ENCODE measurements at places on chromosomes 6 and 20.

DNA sequence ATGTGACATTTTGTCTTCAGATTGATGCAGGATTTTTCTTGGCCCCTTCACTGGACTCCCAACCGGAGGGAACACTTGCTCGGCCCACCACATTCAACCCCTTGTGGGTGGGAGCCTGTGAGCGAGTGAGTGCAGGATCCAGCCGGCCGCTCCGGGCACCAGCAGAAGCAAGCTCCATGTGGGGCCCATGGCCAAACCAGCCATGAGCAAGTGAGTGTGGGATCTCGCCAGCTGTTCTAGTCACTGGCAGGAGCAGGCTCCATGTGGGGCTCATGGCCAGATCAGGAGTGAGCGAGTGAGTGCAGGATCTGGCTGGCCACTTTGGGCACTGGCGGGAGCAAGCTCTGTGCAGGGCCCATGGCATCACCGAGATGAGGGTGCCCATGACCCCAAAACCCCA, 42.6 kb downstream of the OSTM1 start:
- DNase-seq, result no peak

DNA sequence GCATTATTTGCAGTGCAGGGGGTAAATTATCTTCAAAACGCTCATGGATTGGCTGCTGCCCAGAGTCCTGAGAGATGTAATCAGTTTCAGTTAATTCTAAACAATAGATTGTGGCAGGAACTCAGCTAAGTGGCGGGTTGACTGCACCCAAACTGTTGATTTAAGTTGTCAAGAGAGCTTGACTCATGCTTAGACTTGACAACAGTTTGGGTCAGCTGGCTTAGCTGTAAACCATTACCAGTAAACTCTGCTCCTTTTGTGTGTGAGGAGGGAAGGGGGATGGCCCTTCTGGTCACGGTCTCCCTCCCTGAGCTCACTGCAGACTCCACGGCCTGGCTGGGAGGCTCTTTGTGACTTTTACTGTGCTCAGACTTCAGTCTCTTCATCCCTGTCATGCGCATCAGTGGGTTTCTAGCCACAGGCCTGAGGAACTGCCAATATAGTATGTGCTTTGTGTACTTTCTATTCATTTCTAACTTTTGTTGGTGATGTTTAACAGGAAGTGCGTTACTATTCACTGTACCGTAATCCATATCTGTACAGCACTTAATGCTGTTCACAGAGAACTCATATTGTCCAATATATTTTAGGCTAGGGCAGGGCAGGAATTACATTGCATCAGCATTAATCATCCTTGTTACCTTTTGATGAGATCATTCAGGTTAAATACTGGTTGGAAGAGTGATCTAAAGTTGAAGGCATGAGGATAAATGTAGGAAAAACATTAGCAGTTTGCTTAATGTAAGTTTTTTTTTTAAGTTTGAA, 488.3 kb downstream of the CDKAL1 start:
- DNase-seq, result peak; percentile 57

DNA sequence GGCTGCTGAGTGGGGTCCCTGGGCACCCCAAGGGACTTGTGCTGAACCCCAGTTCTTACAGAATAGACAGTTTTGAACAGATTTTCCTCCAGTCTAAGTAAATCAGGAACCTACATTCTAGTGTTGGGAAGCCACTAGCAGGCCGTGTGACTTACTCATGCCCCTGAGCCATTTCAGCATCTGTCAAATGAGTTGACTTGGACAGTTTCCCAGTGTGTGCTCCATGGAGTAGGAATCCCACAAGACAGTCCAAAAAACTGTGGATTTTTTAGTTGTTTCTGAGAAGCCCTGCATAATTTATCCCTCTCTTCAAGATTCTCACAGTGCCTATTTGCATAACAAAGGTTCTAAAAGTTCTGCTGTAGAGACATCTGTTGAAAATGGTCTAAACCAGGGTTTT, 2.1 kb downstream of the GABRR2 start:
- DNase-seq, result peak; percentile 55

DNA sequence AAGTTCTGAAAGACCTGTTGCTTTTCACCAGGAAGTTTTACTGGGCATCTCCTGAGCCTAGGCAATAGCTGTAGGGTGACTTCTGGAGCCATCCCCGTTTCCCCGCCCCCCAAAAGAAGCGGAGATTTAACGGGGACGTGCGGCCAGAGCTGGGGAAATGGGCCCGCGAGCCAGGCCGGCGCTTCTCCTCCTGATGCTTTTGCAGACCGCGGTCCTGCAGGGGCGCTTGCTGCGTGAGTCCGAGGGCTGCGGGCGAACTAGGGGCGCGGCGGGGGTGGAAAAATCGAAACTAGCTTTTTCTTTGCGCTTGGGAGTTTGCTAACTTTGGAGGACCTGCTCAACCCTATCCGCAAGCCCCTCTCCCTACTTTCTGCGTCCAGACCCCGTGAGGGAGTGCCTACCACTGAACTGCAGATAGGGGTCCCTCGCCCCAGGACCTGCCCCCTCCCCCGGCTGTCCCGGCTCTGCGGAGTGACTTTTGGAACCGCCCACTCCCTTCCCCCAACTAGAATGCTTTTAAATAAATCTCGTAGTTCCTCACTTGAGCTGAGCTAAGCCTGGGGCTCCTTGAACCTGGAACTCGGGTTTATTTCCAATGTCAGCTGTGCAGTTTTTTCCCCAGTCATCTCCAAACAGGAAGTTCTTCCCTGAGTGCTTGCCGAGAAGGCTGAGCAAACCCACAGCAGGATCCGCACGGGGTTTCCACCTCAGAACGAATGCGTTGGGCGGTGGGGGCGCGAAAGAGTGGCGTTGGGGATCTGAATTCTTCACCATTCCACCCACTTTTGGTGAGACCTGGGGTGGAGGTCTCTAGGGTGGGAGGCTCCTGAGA, at the start of gene HFE:
Gene HFE, plus strand, starts transcription at position 146 of the 832 bp plus-strand sequence. Its CDS starts 12 bp downstream, at position 158.
- peak; percentile 37 for DNase-seq

DNA sequence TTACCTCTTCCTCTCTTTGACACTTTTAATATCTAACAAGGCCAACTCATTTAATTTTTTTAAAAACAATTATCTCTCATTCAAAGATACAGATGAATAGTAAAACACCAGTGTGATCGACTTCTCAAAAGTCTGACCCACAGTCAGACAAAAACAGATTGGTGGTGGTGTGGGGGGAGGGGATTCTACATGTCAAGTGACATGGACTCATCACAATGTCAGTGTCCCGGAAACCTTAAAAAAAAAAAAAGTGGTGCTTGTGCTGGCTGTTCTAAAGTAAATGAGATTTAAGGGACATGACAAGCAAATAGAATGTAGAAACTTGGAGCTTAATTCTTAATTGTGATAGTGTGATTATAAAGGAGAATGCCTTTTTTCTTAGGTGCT, 16.3 kb upstream of the RFPL4B start:
- no peak for DNase-seq

DNA sequence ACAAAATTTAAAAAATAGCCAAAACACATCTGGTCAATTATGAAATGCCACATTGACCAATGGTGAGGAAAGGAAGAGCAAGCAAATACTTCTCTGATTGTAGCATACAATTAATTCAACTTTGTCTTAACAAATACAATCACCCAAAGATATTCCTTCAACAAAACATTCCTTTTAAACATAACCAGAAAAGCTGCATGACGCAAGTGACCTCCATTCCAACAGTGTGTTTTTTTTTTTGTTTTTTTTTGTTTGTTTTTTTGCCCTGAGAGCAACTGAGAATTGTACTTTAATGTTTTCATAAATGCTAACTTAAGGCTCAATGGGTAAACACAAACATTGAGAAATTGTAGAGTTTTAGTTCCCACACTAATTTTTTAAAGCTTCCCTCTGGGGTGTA, 184.4 kb downstream of the PTPRK start:
- no peak for DNase-seq

- no peak for DNase-seq
Observed at GRCh38 chr6:31041372-31041974, 31.2 kb downstream of the MUC22 start.

GRCh38 chr20:43766917-43767316, 40.1 kb upstream of the GTSF1L start:
- no peak for DNase-seq

DNA sequence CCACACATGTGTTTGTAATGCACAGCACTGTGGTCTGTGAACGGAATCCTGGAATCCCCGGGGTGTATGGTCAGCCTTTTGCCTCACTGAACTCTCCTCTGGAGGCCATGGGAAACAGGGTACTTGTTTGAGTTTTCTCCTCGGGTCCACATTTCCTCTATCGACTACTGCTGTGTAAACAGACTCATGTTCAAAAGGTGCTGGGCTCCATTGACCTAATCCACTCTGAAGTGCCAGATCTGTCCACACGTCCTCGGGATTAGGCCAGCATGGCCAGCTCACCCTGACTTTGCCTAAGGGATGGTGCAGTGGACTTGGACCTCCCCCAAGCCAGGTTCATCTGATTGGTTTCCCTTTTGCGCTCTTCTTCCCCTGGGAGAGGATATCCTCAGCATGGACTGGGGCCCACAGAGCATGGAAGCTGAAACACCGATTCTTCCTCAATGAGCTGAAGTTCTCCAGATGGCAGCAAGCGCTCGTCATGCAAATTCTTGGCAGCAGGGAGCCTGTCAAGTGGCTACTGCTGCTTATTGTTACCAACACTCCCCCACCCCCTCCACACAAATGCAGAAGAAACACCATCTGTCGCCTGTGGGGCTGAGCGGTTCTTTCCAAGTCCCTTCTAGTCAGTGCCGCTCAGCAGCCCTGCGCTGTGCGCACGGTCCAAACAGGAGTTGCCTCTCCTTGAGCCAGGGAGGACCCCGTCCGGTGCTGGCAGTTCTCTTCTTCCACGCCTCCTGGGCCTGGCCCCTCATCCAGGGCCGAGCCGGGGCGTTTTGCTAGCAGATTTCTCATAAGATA, 292.6 kb upstream of the MARCKS start:
- DNase-seq, result no peak

DNA sequence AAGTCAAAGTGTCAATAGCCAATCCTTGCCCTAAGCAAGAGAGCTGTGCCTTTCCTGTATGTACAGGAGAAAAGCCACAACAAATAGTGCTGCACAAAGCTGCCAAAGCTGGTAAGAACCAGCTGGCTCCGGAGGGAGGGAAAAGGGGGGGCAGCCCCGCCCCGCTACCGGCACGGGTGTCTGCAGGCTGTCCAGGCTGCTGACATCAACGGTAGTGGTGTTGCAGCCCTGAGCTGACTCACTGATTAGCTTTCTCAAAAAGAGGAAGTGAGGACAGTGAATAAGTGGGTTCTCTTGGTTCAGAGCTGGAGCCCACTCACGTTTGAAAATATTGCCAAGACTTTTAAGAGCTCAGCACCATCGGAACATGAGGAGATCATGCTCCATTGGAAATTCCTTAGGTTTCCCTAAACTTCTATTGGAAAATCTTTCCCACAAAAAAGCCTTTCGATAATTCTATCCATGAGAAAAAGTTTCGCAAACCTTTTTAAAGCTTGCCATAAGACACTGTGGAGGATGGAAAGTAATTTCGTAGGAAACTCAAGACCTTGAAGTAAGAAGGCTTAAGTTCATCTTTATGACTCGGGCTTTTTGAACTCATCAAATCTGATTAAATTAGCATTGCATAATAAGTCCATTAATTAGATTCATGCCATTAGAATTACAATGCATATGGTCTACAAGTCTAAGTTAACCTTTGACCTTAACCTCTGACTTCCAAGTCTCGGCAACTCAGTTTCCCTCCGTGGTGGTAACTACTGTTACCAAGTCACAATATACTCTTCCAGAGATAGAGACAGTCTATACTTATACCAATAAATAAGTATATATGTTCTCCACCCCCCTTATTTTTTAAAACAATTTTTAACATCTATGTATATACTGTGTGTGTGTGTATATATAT, 67.0 kb downstream of the TNFRSF21 start:
- peak; percentile 98 for DNase-seq

- DNase-seq, result no peak
Observed at GRCh38 chr6:157991067-157991432, 9.4 kb downstream of the SYNJ2 start.

GRCh38 chr6:109861946-109862345, 116.2 kb upstream of the GPR6 start:
- no peak for DNase-seq

- DNase-seq, result no peak
Observed at GRCh38 chr6:149628875-149629510, 19.5 kb downstream of the KATNA1 start.

- peak; percentile 31 for DNase-seq
Observed at GRCh38 chr20:13022401-13023155, 13.8 kb downstream of the SPTLC3 start.

GRCh38 chr6:11428895-11429294, 108.7 kb upstream of the TMEM170B start:
- peak; percentile 68 for DNase-seq

GRCh38 chr6:141824350-141824749, 308.4 kb upstream of the GJE1 start:
- peak; percentile 32 for DNase-seq

DNA sequence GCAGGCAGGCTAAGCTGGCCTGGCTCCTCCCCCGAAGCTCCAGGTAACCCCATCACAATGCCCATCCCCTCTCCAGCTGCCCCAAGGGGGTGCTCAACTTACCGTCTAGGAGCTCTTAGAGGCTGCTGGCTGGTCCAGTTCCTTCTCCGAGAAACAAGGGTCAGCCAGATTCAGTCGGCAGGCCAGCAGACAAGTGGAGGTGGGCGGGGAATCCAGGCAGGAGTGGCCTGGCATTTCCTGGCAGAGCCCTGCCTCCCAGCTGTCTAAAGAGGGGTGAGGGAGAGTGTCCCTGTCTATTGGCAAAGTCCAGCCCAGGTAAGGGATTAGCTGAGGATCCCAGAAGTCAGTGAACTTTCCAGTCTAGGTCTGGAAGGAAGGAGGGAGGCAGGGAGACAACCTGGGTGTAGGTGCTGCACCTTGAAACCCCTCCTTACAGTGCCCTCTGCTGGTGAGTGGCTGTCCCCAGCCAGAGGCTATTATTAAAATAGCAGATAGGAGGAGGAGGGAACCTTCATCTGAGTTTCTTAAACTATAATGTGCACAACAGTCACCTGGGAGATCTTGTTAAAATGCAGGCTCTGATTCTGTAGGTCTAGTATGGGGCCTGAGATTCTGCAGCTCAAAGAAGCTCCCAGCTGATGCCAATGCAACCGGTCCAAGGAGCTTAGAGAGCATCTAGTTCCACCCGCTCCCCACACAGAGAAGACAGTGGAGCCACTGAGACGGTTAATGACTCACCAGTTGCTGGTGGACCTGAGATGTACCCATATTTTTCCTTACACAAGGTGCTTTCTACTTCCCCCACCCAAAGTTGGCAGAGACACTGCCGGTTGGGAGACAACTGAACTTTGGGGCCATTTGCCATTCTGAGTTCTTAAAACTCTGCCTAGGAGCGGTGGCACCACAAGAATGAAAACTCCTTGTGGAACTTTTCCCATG, at the start of gene UNC5CL:
Gene UNC5CL, minus strand, starts transcription at position 162 of the 939 bp plus-strand sequence. CDS start 4,147 bp downstream, outside the sequence.
- DNase-seq, result no peak

- no peak for DNase-seq
Observed at GRCh38 chr6:4308364-4308763, 173.0 kb upstream of the ECI2 start.

DNA sequence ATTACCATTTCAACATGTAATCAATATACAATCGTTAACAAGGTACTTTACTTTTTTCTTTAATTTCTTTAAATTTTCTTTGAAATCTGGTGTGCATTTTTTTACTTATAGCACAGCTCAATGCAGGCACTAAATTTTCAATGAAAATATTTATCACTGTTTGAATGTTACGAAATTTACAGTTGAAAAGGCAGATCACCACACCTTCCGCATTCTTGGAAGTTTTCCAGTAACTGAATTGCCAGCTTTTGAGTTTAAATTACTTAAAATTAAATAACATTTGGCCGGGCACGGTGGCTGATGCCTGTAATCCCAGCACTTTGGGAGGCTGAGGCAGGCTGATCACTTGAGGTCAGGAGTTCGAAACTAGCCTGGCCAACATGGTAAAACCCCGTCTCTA, 309.9 kb downstream of the BMP7 start:
- no peak for DNase-seq

Measured in NCI-H226 (cell line).